ENCODE measurements at places on chromosomes 2 and 18.

GRCh38 chr2:7007846-7008741 is 90.9 kb downstream of the RNF144A start:
- no peak for DNase-seq

- DNase-seq: no peak
Measured at GRCh38 chr2:230944123-230944653, 19.1 kb upstream of the GPR55 start.

- no peak for DNase-seq
Measured at GRCh38 chr2:134489732-134490384, 228.9 kb downstream of the TMEM163 start.

DNA sequence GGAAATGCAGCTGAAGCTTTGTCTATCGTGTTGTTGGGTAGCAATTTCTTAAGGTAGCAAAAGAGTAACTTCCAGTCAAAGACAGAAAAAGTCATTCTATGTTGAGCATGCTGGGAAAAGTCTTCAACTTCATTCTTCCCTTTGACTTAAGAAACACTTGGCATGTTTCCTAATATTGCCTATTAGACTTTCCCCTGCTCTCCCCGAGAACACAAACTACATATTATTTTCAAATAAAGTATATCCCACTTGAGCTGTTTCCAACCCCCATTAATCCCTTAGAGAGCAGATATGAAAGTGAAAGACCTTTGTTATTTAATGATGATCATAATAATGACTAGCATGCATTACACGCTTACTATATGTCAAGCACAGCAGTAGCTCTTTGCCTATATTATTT is 136.0 kb upstream of the SPOPL start:
- DNase-seq: no peak

GRCh38 chr2:57542081-57542480 is 504.5 kb upstream of the VRK2 start:
- no peak for DNase-seq

GRCh38 chr2:224401641-224402342 is at the start of gene FAM124B:
Gene FAM124B, minus strand, starts transcription at chr2:224402107. Its CDS starts 339 bp downstream, at chr2:224401768.
- DNase-seq: no peak

DNA sequence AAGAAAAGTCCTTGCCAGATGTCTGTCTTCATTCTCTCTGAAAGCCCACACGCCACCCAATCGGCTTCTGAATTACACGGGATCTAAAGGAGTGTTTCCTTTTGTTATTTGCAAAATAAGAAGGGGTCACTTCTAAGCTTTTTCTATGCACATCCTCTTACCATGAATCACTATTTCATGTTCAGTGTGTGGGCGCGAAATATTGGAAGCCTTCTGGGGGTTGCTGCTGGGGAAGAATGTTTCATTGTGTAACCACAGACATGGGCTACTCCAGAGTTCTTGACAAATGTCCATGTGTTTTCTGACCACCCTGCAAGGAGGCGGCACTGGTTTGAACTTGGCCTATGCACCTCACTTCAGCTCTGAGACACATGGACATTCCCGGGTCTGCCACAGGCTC is 133.6 kb upstream of the APCDD1 start:
- DNase-seq: no peak
